Retina (tissue), 1 donor: ENCODE measurements at places on chromosomes 11 and 22.

- peak; percentile 71 for DNase-seq
These were observed 14.1 kb downstream of the RPS13 start for GRCh38 chr11:17063171-17064002.

- DNase-seq: no peak
These were observed 4.3 kb downstream of the CLTCL1 start for GRCh38 chr22:19287076-19287707.

DNA sequence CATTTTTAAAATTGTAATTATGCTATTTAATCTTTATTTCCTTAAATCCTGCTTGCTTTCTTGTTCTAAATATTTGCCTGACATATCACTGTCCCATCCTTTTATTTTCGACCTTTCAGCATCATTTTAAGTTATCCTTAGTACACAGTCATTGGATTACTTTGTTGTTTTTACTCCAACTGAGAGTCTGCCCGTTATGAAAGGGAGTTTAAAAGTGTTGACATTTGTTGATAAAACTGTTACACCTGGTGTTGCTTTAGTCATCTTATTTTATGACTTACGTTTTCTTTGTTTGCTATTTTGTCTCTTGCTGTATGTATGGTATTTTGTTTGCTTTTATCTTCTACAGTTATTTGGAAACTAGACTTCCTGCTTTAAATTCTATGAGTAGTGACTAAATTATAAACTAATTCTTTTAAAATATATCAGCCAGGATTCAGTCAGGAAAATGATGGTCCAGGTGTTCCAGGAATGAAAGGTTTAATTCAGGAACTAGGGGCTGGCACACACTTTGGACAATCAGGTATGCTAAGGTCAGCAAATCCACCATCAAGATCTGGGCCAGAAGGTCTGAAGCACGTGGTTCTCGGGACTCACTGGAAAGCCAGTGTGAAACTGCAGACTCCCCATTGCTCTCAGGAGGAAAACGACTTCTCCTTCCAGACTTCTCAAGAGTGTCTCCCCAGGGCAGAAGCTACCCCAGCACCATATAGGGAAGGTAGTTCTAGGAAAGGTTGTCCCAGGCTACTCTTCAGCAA, 86.0 kb downstream of the RASSF10 start:
- no peak for DNase-seq

DNA sequence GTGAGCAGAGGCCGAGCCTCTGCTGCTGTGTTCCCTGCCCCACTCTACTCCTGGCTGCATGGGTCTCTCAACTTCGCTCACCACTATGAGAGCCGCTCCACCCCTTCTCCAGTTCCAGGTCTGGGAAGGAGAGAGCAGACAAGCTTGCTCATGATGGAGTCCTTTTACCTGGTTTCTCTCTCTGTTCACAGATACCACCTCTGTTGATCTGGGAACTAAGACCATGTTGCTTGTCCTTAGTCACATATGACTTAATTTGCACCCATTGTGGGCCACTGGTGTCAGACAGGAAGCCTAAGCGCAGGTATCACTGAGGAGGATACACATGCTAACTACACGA, 26.8 kb downstream of the MCM5 start:
- no peak for DNase-seq

DNA sequence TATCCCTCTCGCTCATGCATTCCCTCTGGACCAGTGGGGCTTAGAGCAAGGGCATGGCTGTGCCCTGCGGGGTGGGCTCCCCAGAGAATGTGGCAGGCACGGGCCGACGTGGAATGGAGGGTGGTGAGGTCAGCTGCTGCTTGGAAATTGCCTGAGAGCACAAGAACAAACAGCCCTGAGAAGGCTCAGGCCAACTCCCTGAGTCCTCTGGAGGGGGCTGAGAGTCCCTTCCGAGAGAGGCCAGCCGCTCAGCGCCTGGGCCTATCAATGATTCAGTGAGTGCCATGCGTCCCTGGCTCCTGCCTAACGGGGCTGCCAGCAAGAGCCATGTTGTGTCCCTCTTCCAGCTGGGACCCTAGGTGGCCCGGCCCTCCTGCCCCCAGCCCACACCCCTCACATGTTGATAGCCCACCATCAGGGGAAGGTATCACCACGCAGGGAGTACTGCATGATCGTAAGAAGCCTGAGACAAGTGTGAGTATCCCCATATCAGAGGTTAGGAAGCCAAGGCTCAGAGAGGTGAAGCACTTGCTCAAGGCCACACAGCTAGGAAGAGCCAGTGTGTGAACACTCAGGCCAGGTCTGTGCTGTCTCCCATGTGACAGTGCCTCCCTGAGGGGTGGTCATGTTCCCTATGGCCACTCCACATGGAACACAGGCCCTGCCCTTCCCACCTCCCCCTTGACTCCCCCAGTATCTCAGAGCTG, 55.8 kb downstream of the NECTIN1 start:
- no peak for DNase-seq

DNA sequence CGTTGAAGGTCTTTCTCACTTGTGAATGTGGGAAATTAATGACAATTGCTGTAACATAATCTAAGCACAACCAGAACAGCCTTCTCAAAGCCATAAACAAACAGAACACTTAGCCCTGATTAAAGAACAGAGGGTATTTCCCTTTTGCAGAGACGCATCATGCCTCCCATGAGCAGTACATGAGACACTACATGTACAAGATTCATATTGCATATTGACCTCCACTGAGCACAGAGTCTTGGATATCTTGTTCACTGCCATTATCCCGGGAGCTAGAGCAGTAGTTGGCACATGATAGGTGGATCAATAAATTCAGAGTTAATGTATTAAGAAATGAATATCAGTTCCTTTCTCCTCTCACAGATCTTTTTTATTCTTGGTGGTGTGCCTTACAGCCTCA, 1194.3 kb upstream of the TENM4 start:
- DNase-seq: no peak

GRCh38 chr11:11574373-11575287, 47.2 kb downstream of the GALNT18 start:
- no peak for DNase-seq

DNA sequence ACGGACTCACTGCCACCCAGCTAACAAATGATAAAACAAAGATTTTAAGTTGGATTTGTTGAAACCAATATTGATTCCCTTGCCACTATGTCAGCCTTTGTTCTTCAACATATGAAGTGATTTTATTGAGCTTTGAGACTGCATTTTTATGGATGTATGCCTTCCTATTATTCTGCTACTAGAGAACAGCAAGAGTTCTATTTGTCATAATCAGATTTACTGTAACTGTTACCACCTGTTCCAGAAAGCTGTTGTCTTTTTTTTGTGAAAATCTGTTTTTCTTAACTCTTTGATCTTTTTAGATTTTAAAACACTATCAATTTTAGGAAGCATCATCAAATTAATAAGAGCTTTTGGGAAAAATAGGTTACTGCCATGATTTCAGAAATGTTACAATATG, 114.4 kb downstream of the MUC15 start:
- DNase-seq: no peak
